ENCODE measurements at places on chromosomes 5 and 9.

DNA sequence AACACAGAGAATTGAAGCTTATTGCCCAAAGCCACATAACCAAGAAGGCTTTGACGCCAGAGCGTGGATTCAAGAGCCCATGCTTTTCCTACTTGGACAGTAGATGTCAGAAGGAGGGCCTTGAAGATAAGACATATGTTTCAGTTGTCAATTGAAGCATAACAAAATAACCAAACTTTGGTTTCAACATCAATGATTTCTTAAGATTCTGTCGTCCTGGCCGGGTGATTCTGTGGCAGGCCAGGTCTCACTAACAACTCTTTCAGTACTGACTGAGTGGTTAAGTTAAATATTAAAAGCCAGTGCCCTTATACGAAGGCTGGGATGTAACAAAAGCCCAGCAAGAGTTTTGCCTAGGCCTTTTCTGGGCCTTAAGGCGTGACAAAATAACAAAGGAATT, 94.0 kb downstream of the RCL1 start:
- DNase-seq = no peak

DNA sequence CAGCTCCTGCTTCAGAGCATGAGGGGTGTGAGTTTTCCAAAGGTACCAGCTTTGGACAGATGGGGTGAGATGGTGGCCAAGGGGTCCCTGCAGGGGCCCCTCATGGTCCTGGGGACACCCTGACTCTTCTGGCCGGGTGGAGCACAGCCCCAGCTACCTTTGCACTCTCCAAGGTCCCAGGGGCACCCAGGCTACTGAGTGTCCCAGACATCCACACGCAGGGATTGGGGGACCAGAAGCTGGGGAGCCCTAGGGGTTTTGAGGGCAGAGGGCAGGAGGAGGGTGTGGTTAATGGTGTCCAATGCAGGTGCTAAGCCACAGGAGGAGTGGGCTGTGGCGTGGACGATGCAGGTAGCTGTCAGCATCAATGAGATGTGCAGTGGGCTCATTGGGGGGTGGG, 16.0 kb upstream of the CLPTM1L start:
- DNase-seq = no peak

DNA sequence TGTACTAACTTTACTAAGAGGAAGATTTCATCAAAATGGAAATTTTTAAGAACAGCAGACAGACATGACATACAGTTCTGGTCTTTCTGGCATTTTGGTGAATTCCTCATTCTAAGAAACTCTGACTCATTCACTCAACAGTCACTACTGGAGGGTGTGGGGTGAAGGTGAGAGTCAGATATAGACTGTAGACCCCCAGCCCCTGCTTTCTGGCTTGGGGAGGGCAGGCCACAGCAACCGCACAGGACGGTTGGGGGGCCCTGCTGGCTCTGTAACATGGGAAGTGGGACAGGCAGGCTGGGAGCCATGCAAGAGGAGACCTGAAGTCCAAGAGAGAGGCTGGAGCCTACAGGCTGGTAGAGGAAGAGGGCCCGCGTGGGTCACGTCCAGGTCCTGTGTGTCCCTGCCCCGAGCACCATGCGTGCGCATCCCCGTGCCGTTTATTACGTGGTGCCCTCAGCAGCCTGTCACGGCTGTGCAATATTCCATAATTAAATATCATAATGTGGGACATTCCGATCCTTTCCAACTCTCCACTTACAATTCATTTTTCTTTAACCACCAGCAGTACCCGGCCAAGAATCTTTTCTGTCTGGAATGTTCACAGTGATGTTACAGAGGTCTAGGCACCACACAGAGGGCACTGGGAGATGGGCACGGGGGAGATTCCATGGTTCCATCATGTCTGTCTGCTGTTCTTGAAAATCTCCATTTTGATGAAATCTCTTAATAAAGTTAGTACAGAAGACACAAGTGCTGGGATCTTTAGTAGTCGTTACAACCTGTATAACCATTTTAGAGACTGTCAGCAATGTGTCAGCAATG, 75.5 kb downstream of the SEMA4D start:
- DNase-seq = peak; percentile 46

GRCh38 chr5:90097082-90097477, 312.5 kb downstream of the CETN3 start:
- DNase-seq = no peak

DNA sequence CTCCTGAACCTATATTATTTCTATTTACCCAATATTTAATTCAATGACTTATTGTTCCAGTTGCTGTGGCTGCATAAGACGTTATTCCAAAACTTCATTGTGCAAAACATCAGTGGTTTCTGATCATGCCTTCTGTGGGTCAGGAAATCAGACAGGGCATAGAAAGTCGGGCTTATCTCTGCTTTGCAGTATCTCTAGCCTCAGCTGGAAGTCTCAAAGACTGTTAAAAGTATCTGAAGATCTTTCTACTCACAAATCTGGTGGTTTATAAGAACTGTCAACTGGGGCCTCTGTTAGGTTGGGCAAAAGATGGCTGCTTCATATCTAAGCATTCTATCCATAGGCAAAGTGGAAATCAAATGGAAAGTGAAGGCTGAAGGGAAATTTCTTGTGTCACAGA, 687.7 kb upstream of the ARRDC3 start:
- no peak for DNase-seq

- DNase-seq = peak; percentile 21
These were observed 470.5 kb downstream of the PDE4D start for GRCh38 chr5:59423021-59423420.

GRCh38 chr5:1961952-1962595, 79.3 kb upstream of the IRX4 start:
- no peak for DNase-seq

GRCh38 chr9:95355500-95355899, 38.0 kb upstream of the FANCC start:
- DNase-seq = no peak

- DNase-seq = no peak
These were observed 141.7 kb downstream of the AUH start for GRCh38 chr9:91220021-91220420.

- DNase-seq = no peak
These were observed 62.0 kb downstream of the CRB2 start for GRCh38 chr9:123418052-123418430.

GRCh38 chr5:91240175-91240574, 142.9 kb downstream of the ARRDC3 start:
- no peak for DNase-seq

DNA sequence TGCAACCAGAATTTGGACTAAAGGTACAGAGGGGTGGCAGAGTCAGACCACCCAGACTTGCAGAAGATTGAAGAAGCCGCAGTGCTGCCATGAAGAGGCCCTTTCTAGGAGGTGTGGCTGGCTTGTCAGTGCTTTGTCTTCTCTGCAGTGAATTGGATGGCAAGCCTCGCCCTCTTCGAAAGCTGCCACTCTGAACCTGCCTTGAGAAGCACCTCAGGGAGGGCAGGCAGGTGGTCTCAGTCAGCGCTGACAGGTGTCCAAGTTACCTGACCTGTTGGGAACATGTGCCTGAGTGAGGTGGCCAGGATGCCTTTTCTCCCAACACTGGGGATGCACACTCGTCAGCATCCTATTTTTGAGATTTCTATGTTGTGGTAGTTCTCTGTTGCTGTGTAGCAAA, 6.2 kb downstream of the TENT4A start:
- no peak for DNase-seq

GRCh38 chr9:126430124-126430523, 103.5 kb downstream of the MVB12B start:
- no peak for DNase-seq

- DNase-seq = no peak
These were observed 77.8 kb downstream of the FGF1 start for GRCh38 chr5:142608081-142608480.

- DNase-seq = no peak
These were observed 145.1 kb upstream of the DAB2 start for GRCh38 chr5:39569857-39570256.

- no peak for DNase-seq
These were observed 354.7 kb downstream of the NDUFS4 start for GRCh38 chr5:53915120-53915519.

DNA sequence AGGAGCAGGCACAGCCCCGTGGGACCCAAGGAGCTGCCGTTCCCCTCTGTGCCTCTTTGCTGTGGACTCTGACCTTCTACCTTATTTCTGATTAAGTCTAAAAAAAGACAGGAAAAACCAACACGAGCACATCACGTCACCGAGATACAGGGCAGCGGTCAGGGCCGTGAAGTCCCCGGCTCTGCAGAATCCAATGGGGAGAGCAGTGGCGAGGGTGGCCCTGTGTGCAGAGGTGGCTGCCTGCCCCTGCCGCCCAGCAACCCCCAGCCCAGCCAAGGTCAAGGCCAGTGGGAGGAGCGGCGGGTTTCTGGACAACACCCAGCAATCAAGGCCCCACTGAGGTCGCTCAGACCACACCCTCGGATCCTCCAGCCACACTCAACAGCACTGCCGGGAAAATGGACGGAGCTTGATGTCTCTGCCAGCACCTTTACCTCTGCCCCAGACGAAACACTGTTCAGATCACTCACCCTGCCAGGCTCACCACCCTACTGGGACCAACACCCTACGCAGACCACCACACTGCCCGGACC, 32.7 kb upstream of the SLC9A3 start:
- DNase-seq = no peak

DNA sequence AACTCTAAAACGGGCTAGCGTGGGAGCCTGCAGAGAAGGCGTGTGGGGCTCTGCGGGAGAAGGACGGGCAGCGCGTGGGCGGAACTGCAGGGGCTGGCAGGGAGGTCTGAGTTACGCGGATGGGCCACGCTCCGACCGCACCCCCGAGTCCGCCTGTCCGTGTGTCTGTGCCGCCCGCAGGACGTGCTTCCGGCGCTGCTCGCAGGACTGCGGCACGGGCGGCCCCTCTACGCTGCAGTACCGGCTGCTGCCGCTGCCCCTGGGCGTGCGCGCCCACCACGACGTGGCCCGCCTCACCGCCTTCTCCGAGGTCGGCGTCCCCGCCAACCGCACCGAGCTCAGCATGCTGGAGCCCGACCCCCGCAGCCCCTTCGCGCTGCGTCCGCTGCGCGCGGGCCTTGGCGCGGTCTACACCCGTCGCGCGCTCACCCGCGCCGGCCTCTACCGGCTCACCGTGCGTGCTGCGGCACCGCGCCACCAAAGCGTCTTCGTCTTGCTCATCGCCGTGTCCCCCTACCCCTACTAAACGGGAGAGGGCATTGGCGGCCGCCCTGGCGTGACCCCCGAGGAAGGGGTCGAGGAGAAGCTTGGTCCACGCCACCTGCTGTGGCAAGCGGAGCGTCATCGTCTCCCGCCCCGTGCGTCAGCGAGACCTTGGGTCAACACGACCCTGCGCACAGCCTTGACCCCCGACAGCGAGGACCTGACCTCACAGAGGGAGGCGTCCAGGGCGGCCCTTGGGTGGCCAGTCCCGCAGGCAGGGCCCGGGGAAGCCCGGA, 11.4 kb upstream of the ASS1 start:
- DNase-seq = no peak

GRCh38 chr9:131397100-131397790, 3.4 kb downstream of the PRRC2B start:
- DNase-seq = no peak

- no peak for DNase-seq
These were observed 62.8 kb upstream of the C5orf58 start for GRCh38 chr5:170169996-170170395.
